Hematopoietic multipotent progenitor cell treated with erythropoietin and hydrocortisone succinate and interleukin-3 and kit ligand, for 15 days (in vitro differentiated cells): ENCODE measurements at places on chromosomes 13 and 19.
A peak's percentile ranks its signal among the peaks of the same experiment; 100 is the strongest.

GRCh38 chr13:27961227-27962085 lies 7.7 kb downstream of the CDX2 start:
- no peak for DNase-seq

DNA sequence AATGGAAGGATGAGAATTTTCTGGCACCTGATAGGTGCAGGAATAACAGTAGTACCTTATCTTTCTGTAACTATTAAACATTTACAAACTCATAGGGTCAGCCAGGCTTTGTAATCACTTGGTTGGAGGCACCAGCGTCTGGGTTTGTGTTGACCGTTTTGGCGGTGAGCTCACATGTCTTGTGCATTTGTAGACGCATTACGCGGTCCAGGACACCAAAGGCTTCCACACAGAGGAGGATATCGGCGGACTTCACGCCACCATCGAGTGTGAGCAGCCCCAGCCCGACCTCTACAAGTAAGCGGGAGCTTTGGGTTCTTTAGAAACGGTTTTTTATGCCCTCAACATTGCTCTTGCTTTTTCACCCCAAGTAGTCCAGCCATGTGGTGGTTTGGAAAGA lies 129.3 kb downstream of the ATP11A start:
- DNase-seq = no peak

GRCh38 chr19:54630782-54631181 lies 498 bp downstream of the LILRB1 start:
- DNase-seq = no peak

DNA sequence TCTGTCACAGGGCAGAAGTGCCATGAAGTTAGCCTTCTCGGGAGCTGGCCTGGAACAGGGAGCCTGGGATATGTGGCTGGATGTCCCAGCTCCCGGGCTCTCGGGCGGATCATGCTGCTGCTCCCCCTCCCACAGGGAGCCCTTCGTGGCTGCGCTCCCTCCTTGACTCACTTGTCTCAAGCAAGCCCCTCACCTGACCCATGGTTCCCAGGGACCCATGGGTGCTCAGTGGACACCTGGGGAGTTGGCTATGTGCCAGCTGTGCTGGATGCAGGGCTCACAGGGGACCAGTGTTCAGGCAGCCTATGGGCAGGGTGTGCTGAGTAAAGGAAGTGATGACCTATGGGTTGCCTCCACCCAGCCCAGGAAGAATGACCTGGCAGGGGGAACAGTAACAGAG lies 213.1 kb upstream of the SGCG start:
- no peak for DNase-seq

GRCh38 chr19:46608178-46608577 lies 7.0 kb downstream of the CALM3 start:
- DNase-seq = no peak

DNA sequence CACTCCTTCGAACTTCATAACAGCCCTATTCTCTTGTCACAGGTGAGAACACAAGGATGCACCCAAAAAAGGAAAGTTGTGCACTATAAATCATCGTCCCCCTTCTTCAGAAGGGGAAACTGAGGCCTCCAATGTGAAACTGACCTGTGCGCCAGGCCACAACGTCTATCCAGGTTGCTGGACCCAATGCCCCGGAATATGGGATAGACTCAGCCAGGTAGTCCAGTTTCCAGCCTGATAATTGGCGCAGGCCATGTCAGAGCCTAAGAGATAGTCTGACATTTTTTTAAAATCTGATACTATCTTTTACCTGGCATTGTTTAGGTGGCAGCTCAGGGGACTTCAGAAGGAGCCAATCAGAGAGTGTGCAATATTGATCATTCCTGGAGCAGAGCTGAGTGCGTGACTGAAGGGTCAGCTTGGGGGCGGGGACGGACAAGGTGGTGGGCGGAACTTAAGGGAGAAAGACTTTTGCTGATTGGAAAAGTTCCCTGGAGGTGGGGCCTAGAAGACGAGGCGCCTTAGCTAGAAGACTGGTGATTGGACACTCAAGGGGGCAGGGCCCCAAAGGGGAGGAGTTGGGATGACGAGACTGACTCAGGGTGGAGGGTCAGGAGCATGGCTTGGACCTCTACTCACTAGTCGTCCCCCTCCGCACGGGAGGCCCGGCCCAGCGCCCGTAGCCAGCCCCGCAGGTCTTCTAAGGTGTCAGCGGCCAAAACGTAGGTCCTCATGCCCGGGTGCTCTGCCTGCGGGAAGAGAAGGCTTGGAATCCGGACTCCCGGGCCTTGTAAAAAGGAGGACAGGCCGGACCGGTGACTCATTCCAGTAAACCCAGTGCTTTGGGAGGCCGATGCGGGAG lies 8.5 kb downstream of the PLEKHA4 start:
- peak; percentile 62 for DNase-seq

DNA sequence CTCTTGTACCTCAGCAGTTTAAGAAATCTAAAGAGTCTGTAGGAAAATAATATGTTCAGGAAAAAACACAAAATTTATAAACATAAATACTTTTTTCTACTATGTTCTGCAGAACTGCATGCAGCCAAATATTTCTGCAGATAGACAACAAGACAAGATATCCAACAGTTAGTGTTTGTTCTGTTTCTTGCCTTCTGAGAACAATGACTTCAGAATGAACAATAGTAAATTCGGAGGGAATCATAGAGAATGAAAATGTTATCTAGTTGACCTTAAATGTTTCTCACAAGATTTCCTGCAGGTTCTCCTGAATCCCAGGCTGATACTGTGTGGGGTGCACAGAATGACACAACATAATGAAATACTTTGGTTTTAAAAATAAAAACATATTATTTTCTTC lies 180.4 kb downstream of the PCDH9 start:
- DNase-seq = no peak

DNA sequence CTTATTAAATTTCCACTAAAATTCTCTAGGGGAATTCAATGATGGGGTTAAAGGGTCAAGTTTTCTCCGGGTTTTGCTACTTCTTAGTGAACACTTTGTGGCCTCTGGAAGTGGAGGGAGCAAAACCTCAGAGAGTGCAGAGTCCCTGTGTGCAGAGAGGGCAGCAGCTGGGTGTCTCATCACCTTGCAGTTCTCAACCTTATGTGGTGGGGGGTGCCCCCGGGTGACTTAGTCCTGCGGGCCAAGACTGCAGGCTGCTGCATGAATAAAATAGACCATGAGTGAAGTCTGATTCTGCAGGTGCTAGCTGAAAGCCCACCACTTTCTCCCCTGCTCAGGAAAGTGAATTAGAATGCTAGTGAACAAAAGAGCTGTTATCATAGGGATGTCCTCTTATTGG lies 191.6 kb downstream of the DLEU7 start:
- no peak for DNase-seq
